ENCODE measurements at places on chromosomes 4 and X.
A peak's percentile ranks its signal among the peaks of the same experiment; 100 is the strongest.

DNA sequence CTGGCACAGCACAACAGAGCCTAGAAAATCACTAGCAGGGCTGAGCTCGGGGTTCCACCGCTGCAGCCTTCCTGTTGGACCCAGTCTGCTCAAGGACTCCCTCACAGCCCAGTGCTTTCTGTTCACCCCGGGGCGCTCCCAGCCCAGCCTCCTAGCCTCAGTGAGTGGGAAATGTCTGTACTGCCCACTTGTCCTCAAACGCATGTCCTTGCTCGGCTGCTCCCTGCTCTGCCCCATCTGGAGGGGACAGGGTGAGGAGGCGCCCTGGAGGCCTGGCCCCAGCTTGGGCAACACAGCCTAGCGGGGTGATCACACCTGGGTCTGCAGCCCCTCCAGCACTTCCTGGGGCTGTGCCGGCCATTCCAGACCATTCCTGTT lies 11.9 kb upstream of the CCNQ start:
- no peak for DNase-seq

- no peak for DNase-seq
Observed at GRCh38 chrX:105876658-105877057, 54.3 kb downstream of the NRK start.

GRCh38 chrX:149962859-149963757 lies 24.8 kb upstream of the EOLA2 start:
- peak; percentile 44 for DNase-seq

GRCh38 chr4:185247151-185247550 lies 37.8 kb downstream of the SNX25 start:
- no peak for DNase-seq

DNA sequence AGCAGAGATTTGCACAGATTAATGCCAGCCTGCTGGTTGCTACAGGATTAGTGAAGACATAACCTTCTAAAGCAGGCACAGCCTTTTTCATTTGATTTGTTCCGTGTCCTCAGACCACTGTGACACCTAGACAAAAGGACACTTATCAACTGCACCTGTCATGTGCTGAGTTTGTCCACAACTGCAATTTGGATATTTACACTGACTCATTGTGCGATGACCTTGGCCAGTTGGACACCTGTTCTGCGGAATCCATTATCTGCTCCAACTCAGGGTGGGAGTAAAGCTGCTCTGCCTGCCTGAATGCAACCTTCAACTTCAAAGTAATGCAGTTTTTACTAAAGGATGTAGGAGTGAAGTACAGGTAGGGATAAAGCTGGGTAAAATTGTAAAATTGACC lies 4.1 kb upstream of the NR0B1 start:
- DNase-seq, result no peak

- no peak for DNase-seq
Observed at GRCh38 chr4:98720871-98721480, 62.6 kb upstream of the TSPAN5 start.

GRCh38 chr4:153082322-153083301 lies 121.6 kb upstream of the TRIM2 start:
- DNase-seq, result no peak

GRCh38 chr4:100174985-100175383 lies 15.3 kb downstream of the DDIT4L start:
- DNase-seq, result no peak

DNA sequence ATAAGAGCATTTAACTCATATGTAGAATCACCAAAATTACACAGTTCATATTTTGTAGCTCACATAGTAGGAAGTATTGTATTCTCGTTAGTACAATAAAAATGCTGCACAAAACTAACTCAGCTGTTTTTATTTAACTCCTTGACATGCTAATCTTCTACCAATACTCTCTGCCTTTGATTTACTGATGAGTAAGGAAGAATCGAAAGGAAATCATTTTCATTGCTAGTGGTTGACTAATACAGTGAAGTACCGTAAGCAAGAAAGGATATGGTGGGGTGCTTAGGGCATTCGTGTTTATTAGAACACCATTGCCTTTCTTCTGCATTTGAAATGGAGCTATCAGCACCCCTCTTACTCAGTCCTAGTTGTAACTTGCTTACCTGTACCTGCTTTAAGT lies 1239.1 kb upstream of the TENM3 start:
- no peak for DNase-seq

- DNase-seq, result peak; percentile 74
Observed at GRCh38 chr4:2535376-2536192, 863 bp upstream of the FAM193A start.

- no peak for DNase-seq
Observed at GRCh38 chr4:7013175-7013574, 30.0 kb upstream of the TADA2B start.

DNA sequence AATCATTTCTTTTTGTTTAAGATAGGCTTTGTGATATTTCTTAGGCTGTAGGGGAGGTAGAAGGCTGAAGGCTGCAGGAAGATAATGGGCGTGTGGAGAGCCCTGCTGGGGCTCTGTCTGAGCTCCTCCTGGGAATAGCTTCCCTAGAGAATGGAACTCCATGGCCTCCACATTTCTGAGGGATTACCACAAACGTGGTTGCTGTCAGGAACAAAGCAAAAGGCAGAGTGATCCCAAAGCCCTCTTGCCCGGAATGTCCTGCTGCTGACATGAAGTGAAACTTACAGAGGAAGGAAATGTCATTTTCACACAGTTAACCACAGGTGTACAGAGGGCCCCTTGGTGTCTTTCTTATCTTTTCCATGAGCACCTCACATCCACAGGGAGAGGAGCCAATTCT lies 89.3 kb downstream of the DDIT4L start:
- no peak for DNase-seq

DNA sequence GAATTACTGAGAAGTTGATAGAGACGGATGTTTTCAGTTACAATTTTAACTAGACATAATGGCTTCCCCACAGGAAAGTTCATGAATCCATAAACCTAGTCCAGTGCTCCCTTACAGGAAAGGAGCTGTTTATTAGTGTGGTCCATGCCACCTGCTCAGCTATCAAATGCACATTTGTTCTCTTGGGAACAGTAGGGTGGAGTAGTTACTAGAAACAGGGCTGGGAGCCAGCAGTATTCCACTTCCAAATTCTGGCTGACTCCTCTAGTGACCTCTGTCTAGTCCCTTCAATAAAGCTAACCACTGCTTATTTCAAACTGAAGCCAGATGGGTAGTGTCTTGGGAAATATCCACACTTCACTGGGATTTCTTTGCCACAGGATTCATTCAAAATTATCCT lies 88.4 kb upstream of the TLL1 start:
- no peak for DNase-seq

GRCh38 chr4:183347566-183347965 lies 25.3 kb upstream of the CLDN24 start:
- no peak for DNase-seq

DNA sequence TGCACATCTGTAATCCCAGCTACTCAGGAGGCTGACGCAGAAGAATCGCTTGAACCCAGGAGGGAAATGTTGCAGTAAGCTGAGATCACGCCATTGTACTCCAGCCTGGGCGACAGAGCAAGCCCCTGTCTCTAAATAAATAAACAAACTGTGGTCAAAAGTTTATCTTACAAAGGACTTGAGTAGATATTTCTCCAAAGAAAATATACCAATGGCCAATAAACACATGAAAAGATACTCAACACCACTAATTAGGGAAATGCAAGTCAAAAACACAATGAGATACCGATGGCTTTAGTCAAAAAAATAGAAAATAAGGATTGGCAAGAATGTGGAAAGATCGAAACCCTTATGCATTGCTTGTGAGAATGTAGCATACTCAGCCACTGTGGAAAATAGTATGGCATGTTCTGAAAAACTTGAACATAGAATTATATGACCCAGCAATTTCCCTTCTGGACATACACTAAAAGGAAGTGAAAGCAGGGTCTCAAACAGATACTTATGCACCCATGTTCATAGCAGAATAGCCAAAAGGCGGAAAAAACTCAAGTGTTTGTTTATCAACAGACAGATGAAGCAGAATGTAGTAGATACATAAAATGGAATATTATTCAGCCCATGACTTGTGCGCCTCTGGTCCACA lies 2.0 kb upstream of the CFAP97 start:
- DNase-seq, result no peak

GRCh38 chrX:12372111-12372510 lies 233.8 kb downstream of the FRMPD4 start:
- no peak for DNase-seq

DNA sequence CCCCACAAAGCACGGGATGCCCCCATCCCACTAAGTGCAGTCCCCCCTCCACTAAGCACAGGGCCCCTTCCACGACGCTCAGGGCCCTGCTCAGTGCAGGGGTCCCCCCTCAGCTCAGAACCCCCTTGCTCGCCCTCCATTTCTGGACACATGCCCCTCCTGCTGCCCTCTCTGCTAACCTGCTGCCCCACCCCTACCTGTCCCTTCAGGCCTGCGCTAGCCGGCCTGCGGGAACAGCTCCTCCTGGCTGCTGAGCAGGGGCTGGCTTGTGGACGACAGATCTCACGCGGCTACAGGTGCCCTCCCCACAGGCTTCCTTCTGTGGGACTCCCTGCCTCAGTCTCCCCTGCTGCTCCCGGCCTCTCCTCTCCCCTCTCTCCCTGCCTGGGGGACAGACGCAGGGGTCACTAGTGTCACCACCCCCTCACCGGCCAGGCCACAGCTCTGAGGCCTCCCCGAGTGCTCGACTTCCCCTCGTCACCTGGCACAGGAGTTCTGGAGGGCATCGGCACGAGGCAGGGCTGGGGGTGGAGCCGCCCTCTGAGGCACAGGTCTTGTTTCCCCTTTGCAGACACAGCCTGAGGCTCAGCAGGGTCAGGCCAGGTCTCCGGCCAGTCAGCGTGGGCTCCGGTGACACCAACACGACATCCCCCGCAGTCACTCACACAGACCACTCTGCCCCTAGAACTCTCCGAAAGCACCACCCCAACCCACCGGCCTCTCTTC lies 21.6 kb downstream of the GAK start:
- no peak for DNase-seq

DNA sequence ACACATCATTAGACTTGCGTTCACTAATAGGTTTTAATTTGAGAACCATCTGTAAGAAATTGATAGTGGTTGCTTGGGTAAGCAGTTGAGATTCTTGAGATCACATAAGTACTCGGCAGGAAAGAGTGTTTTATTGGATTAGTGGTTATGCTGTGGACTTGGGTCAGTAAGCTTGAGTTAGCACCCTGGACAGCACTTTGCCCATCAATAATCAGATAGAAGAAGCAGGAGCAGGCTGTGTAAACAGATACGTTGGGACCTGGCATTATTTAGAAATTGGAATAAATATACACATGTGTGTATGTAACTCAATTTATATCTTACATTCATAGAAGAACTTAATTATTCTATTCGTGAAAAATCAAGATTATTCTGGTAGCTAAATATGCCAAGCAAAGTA lies 357.5 kb upstream of the SMIM31 start:
- no peak for DNase-seq

DNA sequence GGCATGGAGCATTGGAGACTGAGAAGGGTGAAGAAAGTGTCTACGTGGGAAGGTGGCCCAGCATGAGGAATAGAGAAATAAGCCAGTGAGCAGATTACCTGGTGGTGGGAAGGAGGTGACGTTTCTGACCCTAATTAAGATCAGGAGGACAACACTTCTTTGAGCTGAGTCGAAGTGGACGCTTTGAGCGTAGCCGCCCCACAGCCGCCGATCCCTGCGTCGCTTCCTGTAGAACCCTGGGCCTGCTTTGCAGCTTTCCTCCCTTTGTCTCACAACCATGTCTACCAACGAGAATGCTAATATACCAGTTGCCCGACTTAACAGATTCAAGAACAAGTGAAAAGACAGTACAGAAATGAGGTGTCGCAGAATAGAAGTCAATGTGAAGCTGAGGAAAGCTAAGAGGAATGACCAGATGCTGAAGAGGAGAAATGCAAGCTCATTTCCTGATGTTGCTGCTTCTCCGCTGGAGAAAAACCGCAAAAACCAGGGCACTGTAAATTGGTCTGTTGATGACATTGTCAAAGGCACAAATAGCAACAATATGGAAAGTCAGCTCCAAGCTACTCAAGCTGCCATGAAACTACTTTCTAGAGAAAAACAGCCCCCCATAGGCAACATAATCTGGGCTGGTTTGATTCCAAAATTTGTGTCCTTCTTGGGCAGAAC lies 6.4 kb upstream of the ANTXR2 start:
- no peak for DNase-seq
